ENCODE measurements at places on chromosomes 1 and 21.

DNA sequence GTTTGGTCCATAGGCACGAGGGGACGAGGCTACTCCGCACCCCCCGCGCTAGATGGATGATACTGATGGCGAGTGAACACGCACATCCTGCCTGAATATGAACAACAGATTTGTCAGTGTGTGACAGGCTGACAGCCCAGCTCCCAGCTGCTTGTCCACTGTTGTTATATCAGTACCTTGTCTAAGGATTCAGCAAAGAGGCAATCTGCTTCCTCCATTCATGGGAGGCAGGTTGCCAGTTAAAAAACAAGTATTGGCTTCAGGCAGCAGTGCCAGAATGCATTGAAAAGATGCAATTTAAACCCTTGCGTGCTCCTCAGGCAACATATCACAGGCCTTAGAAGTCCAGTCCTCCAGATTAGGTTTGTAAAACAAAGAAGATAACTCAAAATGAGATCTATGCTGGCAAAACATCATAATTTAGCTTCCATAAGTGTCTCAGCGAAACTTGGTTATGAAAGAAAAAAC, 223.3 kb downstream of the GPATCH2 start:
- no peak for DNase-seq

DNA sequence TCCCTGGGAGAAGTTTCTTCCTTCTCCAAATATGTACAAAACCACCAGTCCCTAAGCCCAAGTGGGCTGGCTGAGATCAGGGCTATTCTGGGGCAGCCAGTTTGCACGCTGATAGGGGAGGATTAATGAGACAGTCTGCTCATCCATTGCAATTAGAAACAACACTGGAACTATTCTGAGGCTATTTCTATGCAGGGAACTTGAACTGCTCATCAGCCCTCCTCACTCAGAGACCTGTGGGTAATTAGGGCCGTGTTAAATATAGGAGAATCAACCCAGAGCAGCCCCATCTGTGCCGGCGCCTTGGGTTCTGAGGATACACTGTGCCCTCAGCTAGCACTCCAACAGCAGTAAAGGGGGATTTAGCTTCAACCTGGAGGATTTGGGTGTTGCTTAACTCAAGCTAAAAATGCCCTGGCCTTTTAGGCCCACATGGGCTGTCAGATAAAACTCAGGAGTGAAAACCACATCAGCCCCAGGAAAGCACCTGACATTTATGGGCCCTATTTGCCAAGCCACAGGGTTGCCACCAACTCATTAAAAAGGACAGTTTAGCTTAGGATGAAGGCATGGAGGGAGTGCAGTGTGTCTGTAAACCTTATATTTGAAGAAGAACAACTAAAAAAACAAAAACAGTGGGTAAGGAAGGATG, 53.9 kb downstream of the DUSP10 start:
- no peak for DNase-seq

GRCh38 chr1:41618066-41618825, 133.8 kb upstream of the EDN2 start:
- no peak for DNase-seq

DNA sequence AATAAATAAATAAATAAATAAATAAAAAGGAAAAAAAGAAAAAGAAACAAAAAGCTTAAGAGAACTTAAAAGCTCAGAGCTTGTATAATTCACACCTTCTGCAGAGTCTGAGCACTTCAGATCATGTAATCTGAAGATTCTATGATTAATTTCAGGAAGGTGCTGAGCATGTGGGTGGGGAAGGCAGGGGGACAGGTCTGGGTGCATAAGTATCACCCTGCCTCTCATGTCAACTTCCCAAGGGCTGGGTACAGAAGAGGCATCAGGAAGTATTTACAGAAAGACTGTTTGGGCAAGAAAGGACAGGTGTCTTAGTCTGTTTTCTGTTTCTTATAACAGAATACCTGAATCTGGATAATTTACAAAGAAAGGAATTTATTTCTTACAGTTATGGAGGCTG, 20.4 kb upstream of the PADI2 start:
- no peak for DNase-seq

DNA sequence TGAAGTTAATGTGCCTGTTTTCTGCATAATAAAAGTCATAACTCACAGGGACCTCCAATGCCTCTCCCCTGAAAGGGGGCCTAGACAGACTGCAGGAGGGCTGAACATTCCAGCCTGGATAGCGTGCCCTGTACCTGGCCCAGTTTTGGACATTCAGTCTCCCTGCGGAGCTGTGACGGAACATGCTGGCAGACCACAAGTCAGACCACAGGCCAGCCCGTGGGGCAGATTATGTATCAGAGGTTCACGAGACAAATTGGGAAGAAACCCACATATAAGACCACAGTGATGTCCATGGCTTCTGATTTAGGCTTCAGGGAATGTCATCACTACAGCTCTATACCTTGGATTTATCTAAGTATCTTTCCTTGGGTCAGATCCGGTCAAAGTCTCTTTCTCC, 151.5 kb upstream of the POU3F1 start:
- no peak for DNase-seq

- no peak for DNase-seq
Observed at GRCh38 chr1:87044424-87044823, 130.0 kb downstream of the HS2ST1 start.

DNA sequence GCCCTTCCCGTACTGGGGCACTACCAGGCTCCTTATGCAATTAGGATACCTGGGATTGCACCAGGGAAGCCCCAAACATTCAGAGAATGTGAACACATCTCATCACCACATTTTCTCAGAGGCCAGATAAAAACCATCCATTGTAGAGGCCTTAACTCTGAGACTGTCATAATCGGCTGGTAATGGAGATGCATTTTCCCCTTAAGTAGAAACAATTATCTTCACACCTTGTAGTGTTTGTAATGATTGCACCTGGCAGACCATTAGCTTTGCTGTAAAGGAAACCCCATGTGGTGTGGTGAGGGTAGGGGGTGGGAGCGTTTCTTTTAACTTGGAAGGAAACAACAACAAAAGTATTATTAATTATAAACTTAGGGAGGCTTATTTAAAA, 90.0 kb upstream of the TLR5 start:
- no peak for DNase-seq

DNA sequence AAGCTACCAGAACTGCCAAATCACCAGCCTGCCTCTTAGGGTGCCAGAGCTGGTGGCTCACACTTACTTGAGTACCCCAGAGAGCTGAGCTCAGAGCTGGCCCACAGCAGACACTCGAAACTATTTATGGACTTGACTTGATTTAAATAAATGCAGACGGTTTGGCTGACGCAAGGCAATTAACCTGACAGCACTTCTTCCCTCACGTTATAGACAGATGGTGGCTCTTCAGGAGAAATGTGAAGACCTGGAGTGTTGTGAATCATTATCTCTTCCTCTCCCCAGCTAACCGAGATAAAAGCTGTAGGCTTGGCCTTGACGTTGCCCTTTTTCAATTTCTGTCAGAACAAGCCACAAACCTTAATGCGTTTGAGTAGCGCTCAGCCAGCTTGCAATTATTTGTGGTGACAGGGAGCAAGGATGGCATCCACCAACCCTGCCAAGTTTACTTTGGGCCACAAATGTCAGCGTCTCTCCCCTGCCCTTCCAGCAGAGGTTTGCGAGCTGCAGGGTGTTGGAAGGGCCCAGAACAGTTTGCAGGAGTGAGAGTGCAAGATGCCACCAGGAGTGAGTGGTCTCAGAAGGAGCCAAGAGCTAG, 34.0 kb upstream of the BCAR3 start:
- DNase-seq, result no peak

DNA sequence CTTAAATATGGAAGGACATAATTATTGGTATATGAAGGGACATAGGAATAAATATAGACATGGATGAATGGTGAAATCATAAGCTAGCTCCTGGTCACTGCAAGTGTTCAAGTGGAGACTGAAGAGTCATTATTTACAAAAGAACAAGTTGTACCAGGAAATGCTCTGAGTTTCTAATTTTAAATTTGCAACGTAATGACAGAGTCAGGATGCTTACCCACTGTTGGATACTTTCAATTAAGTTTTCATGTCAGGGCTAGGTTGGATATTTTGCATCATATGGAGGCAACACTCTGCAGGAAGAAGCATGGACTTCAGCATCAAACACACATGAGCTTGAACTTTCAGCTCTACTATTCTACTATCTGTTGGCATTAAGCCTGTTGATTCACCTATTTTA, 499.6 kb upstream of the C1orf87 start:
- DNase-seq, result no peak

GRCh38 chr1:110722807-110723206, 48.1 kb upstream of the KCNA3 start:
- no peak for DNase-seq

GRCh38 chr1:103523346-103523745, 2.2 kb upstream of the RNPC3 start:
- no peak for DNase-seq

- no peak for DNase-seq
Observed at GRCh38 chr21:25501996-25502665, 105.2 kb downstream of the MRPL39 start.

GRCh38 chr1:212234431-212235395, 50.5 kb upstream of the PPP2R5A start:
- DNase-seq, result no peak

- DNase-seq, result no peak
Observed at GRCh38 chr1:24900985-24901781, 28.9 kb downstream of the RUNX3 start.

DNA sequence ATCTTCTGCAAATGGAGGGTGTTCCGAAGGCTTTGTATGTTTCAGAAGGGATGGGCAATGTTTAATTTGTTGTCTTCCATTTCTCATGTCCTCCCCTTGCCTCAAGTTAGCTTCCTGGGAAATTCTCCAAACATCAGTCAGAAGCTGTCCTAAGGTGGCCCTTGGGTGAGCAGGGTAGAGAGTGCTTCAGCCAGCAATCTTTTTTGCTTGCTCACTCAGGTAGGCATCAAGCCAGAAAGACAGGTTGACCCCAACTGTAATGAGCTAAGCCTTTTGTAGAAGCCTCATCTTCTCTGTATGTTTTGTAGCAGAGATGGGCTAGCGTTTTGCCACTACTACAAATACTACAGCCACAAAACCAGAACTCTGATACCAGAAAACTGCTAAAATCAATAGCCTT, 321.5 kb upstream of the FAM78B start:
- no peak for DNase-seq

GRCh38 chr1:17119076-17119772, at the start of gene PADI2:
Gene PADI2, minus strand, starts transcription at chr1:17119451. Its CDS starts 80 bp downstream, at chr1:17119371.
- no peak for DNase-seq

GRCh38 chr1:171780583-171781175, 781 bp upstream of the METTL13 start:
- DNase-seq, result no peak

DNA sequence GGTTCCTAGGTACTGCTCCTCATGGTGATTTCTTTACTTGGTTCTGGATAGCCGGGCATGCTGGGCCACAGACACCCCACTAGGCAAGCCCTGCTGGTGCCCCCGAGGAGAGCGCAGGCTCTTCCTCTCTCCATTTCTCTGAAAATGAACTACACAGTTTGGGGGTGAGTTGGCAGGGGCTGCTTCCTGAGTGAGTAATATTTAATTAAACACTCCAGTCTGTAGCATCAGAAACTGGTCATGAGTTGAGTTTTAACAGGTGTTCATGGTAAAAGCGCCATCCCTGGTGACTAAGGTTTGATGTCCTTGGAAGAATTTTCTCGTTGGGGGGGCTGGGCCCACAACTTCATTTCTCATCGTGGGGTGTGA, 1.7 kb downstream of the SPSB1 start:
- DNase-seq, result no peak

GRCh38 chr1:73998348-73998959, 199.5 kb downstream of the LRRIQ3 start:
- no peak for DNase-seq

GRCh38 chr1:244324176-244324883, 127.4 kb downstream of the ADSS2 start:
- no peak for DNase-seq

DNA sequence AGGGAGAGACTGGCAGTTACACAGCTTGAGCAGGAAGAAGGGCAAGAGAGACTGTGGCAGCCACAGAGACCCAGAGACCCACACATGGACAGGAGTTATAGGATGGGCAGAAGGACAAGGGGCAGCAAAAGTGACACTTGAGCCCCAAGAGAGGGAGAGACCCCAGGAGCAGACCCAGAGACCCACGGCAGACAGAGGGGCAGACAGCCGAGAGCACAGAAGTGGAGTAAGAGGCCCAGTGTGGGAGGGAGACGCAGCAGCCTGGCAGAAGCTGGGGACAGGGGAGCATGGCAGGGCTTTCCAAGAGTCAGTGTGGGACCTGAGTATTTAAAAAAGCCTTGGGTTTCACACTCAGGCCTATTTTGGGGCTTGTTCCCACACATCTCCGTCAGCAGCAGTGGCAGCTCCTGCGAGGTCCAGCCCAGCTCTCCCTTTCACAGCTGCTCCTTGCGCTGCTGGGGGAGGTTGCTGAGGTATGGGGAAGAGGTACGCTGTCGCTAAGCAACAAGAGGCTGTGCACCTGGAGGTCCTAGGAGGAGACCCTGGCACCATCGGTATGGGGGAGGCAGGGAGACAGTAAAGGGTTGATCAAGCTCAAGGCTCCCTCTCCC, 9.0 kb upstream of the MEF2D start:
- no peak for DNase-seq

DNA sequence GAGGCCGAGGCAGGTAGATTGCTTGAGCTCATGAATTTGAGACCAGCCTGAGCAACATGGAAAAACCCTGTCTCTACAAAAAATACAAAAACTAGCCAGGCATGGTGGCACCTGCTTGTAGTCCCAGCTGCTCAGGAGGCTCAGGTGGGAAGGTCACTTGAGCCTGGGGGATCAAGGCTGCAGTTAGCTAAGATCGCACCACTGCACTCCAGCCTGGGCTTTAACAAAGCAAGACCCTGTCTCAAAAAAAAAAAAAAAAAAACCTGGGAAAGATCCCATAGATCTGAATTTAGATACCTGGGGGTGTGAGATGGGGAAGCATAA, 32.9 kb downstream of the NIBAN1 start:
- no peak for DNase-seq

- no peak for DNase-seq
Observed at GRCh38 chr1:188065917-188066316, 1237.2 kb downstream of the PLA2G4A start.

- no peak for DNase-seq
Observed at GRCh38 chr21:45335761-45336534, 48.3 kb upstream of the POFUT2 start.

- no peak for DNase-seq
Observed at GRCh38 chr1:226679262-226679661, 59.8 kb downstream of the ITPKB start.

GRCh38 chr1:111814305-111814628, 58.6 kb downstream of the DDX20 start:
- DNase-seq, result no peak

- no peak for DNase-seq
Observed at GRCh38 chr1:87196110-87196827, 132.4 kb upstream of the LMO4 start.

GRCh38 chr1:201481761-201482493, 12.9 kb upstream of the PHLDA3 start:
- peak; percentile 71 for DNase-seq

GRCh38 chr1:203219171-203219570, 10.3 kb downstream of the CHIT1 start:
- DNase-seq, result no peak
